ENCODE measurements at places on chromosomes 16 and 17. TPM values are rescaled to one million over a fixed set of nuclear protein-coding genes. Genes with fewer than 3 reads are reported as not detected.

PIGW gene
- total RNA-seq: 6.4 TPM

LHX1 gene
- not detected for total RNA-seq

ZDHHC1 gene
- total RNA-seq: 4.4 TPM

CCL5 gene
- 0.16 TPM for total RNA-seq

KIF2B gene
- total RNA-seq: not detected

Data from hair follicular keratinocyte (primary cell).